Activated CD4-positive, alpha-beta memory T cell treated with anti-CD3 and anti-CD28 coated beads for 36 hours (primary cell): ENCODE measurements at places on chromosomes 2 and 18.

- no peak for DNase-seq
These were observed 69.9 kb downstream of the TRIP12 start for GRCh38 chr2:229851870-229852269.

DNA sequence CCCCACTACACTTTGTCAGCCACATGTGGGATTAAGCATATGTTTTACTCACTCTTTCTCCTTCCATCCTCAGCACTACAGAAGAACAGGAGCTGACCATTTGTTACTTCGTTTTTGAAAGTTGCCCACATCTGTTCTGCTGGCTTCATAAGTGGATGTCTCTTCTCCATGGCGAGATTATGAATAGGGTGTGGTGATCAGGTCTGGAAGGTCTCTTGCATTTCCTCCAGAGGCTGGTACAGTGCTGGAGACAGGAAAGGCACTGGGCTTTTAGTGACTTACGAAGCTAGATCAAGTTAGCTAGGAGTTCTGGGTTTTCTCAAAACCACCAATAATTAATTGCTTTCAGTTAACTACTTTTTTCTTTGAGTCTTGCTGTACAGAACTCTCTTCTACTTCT, 136.5 kb downstream of the AQP4 start:
- DNase-seq = no peak

GRCh38 chr2:45445037-45445436, 166.0 kb downstream of the SRBD1 start:
- DNase-seq = no peak

- no peak for DNase-seq
These were observed 52.5 kb downstream of the USP40 start for GRCh38 chr2:233513953-233514655.

- no peak for DNase-seq
These were observed 1751.3 kb upstream of the LRRTM1 start for GRCh38 chr2:82055846-82056245.

DNA sequence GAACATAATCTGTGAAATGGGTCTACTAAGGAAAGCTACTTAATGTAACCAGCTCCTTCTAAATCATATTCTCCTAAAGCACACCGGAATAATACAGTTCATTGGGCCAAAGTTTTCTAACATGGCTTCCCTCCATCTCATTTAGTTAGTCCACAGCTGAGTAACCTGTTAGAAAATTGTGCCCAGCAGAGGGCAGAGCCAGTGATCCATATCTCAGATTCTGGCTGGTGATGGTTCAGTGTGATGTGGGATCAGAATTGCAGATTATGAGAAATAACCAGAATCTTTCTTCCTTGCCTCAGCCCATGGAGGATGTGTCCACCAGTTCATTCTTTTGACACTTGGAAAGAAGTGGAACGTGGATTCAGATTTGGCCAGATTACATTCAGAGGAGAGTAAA, 9.4 kb upstream of the CTLA4 start:
- peak; percentile 66 for DNase-seq

- DNase-seq = no peak
These were observed 78.1 kb downstream of the TWIST2 start for GRCh38 chr2:238925816-238926521.

DNA sequence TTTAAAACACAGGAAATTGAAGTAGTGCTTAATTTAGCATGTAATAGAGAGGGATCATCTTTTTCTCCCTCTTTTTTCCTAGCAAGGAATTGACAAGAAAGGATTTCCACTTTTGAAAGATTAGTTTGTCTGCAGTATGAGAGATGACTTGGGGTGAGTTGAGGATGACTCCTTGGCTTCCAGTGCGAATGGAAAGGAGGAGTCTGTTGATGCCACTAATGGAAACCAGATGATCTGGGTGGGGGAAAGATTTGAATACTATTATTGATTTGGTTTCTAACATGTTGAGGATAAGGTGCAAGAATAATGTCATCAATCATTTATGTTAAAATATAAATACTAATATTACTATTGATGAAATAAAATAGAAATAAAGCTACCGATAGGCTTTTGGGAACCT, 205.4 kb downstream of the PPP1R1C start:
- DNase-seq = no peak

GRCh38 chr2:239791526-239792404, 233.4 kb downstream of the NDUFA10 start:
- no peak for DNase-seq

GRCh38 chr2:150052457-150052856, 435.0 kb downstream of the RND3 start:
- DNase-seq = no peak
